HFFc6 (cell line): ENCODE measurements at places on chromosomes 5 and 9. TPM values are rescaled to one million over a fixed set of nuclear protein-coding genes. Genes with fewer than 3 reads are reported as not detected.

- no peak for DNase-seq
Measured at GRCh38 chr5:171120986-171121622, 187.9 kb upstream of the TLX3 start.

DNA sequence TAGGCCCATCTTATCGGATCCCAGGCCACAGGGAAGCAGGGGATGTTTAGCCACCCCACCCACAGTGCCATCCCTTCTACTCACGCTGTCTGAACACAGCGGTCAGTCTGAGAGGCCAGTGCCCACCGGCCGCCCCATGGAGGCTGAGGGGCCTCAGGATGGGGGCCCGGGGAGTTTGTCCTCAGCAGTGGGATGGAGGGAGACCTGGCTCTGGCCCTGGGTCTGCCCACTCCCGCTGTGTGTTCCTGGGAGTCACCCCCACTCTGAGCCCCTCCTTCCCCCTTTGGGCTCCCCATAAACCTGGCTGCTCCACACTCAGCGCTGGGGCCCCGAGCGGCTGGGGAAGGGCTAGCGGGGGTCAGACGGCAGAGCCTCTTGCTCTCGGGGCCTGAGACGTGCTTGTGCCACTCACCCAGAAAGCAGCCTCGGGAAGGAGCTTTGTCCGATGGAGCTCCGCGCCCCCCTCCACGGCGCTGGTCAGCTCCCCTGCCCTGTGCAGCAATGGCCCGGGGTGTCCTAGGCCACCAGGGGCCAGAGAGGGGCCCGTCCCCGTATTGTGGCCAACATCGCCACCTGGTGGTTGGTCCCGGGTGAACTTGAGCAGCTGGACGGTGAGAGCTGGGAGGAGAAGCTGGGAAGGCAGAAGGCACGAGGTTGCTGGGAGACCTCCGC lies 10.9 kb upstream of the LAMC3 start:
- peak; percentile 48 for DNase-seq

CYSRT1 gene
- total RNA-seq = 0.41 to 1.3 TPM (median 1.1 TPM) in 3 replicates

SNCAIP gene
- 0.11 to 1.7 TPM (median 0.50 TPM) in 3 replicates for total RNA-seq

DNA sequence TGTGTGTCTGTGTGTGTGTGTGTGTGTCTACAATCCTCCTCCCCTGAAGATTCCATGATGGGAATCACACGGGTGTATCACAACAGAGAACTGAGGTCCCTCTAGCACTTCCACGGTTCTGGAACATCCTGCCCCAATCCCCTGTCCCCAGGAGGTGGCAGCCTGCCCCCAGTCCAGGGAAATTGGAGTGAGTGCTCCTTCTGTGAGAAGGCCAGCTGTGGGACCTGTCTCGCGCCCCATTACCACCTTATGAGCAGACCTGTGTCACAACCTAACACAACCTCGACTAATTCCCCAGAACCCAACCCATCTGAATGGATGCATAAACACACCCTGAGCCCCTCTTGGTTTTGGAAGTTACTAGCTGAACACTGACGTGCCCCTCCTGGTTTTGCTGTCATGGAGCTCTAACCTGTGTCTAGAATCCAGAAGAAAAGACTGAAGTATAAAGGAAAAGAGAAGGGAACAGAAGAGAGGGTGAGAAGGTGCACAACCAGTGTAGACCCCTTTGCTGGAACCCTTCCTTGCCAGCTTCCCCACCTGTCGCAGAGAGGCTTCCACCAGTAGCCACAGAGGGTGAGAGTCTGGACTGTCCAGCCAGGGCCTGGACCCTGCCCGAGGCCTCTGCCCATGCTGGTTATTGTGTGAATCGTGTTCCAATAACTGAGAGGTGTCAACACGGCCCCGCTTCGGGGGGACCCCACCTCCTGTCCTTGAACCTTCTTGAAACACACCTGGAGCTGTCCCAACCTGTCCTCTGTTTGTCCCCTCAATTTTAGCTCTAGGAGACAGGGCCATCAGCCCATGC lies 3.4 kb downstream of the BTNL9 start:
- no peak for DNase-seq

PDCD1LG2 gene
- 33.6 to 50.9 TPM (median 40.7 TPM) in 3 replicates for total RNA-seq
